COLO829 (cell line): ENCODE measurements at places on chromosomes 2 and 18.
A peak's percentile ranks its signal among the peaks of the same experiment; 100 is the strongest.

GRCh38 chr2:71566372-71566771 lies 113.0 kb downstream of the DYSF start:
- DNase-seq = no peak

DNA sequence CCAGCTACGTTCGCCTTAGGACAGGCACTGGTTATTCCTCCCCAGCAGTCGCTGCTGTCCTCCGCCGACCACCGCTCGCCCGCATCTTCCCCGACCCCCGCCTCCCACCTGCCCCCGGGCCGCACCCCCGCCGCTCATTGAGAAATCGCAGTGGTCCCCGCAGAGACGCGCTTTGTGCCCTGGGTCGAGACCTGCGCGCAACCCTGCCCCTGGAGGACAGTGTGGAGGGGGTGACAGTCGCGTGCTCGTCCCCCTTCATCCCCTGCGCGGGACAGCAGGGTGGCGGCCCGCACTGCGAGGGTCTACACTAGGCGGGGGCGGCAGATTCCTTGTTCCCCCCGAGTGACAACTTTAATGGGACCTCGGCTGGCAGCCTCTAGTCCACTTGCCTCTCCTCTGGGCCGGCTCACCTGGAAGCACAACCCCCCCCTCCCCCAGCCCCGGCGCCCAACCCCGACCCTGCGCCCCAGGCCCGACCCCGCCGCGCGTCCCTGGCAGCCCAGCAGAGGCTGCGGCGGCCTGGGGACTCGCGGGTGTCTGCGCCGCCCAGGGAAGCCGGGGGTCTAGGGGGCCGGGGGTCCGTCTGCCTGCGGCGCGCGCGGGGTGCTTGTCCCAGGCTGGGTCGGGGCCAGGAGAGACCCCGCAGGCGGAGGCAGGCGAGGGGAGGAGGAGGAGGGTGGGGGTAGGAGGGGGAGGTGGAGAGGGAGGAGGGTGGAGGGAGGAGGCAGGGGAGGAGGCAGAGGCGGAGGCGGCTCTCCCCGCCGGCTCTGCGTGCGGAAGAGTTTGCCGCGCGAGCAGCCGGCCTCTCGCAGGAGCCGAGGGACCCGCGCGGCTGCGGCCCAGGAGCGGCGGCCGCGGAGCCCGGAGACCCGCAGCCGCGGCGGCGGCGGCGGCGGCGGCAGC lies at the start of gene NPAS2:
Gene NPAS2, plus strand, starts transcription at position 770 of the 903 bp plus-strand sequence. CDS start 84,616 bp downstream, outside the sequence.
- DNase-seq = no peak

DNA sequence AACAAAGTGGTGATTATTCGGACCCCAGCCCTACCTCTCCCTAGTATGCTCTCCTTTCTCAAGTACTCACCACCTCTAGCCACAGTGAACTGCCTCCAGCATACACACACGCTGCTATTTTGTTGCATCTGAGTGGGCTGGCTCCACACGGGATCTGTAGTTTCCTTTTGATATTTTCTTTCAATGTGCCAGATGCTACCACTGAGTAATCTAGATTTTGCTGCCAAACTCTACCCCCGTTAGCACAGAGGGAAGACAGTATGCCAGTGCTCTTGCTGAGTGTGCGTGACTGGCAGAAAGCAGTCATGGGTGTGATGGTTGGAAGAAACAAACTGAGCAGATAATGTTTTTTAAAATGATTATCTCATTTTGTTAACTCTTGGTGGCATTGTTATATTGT lies 11.6 kb downstream of the CFLAR start:
- no peak for DNase-seq

- DNase-seq = no peak
Observed at GRCh38 chr2:229675569-229675968, 38.8 kb downstream of the DNER start.

- DNase-seq = no peak
Observed at GRCh38 chr2:169462896-169463695, 16.2 kb upstream of the BBS5 start.

- no peak for DNase-seq
Observed at GRCh38 chr2:26530696-26531095, 52.8 kb upstream of the OTOF start.

GRCh38 chr18:6891788-6892187 lies 162.3 kb downstream of the ARHGAP28 start:
- DNase-seq = no peak

DNA sequence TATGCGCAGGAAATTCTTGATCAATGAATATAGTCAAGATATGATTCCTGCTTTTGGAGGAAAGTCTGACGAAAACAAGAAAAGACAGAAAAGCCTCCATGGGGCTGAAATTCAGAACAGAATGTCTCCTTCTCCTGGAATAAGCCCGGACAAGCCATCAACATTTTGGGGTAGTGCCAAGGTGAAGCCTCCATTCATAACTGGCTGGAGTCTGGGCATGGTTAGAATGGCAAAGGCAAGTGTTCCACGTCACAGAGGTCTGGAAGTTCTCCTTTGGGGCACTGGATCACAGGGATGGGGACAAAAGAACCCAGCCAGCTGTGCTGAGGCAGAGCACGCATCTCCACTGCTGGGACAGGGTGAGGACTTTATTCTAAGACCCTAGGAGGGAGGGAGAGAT lies 505.7 kb downstream of the CMPK2 start:
- DNase-seq = no peak

- no peak for DNase-seq
Observed at GRCh38 chr2:95524195-95524594, 39.6 kb upstream of the TRIM43B start.

GRCh38 chr2:207244971-207245925 lies 79.5 kb upstream of the KLF7 start:
- no peak for DNase-seq

DNA sequence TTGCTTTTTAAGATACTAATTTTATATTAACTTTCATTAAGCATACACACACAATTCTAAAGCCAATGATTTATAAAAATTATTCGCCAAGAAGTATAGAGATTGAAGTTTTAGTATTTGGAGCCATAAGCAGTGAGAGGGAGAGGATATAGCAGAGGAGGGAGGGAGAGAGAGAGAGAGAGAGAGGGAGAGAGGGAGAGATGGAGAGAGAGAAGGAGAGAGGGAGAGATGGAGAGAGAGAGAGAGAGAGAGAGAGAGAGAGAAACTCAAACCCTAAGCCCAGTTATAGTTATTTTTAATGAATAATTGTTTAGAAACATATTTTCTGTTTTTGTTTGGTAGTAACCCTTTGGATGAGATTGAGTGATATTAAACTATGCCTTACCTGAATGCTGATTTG lies 5.3 kb downstream of the TWIST2 start:
- no peak for DNase-seq

GRCh38 chr2:106995556-106995955 lies 109.6 kb upstream of the ST6GAL2 start:
- DNase-seq = no peak

GRCh38 chr2:150601280-150602038 lies 114.0 kb upstream of the RND3 start:
- no peak for DNase-seq

GRCh38 chr2:172951554-172951953 lies 124.1 kb upstream of the MAP3K20 start:
- no peak for DNase-seq

- no peak for DNase-seq
Observed at GRCh38 chr2:26072925-26073768, 39.3 kb downstream of the RAB10 start.

DNA sequence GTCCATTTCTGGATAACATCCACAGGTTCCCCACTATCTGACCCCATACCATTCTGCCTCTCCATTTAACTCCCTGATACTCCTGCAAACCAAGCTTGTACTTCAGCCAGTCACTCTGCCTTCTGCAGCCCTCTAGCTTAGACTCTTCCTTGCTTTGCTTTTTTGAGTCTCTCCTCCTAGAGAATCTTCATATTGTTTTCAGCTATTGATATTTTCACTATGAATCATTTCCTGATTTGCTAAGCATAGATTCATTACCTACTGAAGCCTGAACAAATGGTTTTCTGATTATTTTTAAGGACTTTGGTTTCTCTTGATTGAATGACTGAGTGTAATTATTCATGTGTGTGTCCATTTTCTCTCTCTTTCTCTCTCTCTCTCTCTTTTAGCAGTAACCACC lies 2102.3 kb upstream of the CELF4 start:
- peak; percentile 34 for DNase-seq

- DNase-seq = no peak
Observed at GRCh38 chr18:60311676-60312360, 60.8 kb downstream of the MC4R start.

DNA sequence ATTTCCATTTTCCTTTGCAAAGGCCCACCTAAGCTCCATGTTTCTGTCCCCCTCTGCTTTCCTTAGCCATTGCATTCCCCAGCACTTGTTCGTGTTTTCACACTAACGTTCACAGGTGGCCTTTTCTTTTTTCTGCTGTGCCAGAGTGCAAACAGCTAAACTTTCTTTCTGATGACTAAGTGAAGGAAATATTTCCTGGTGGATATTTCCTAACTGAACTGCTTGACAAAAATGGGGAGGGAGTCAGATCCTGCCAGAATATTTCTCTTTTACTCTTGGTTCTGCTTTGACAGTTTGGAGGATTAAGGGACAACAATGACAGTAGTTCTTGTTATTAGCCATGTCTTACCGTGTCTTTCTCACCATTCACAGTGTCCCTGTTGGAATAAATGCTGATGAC lies 344.0 kb downstream of the ARHGAP15 start:
- DNase-seq = no peak

- peak; percentile 30 for DNase-seq
Observed at GRCh38 chr2:42569116-42569711, 782 bp downstream of the MTA3 start.

DNA sequence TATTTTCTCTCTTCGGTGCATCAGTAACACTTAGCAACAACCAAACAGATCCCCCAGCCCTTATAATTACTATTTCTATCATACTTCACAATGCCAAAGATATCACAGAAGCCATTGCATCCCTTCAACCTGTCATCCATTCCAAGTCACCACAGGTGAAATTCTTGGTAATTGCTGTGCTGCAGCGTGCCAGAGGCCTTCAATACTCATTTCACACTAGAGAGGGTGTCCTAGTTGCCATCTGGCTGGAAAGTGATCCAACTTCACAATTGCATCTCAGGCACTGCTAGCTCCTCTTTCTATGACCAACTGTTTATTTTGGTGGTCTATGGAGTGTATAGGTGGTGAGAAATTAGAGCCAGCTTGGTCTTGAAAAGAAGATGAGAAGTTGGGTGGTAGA lies 131.2 kb downstream of the NUP35 start:
- no peak for DNase-seq

- no peak for DNase-seq
Observed at GRCh38 chr18:22260208-22260820, 90.9 kb downstream of the GATA6 start.

DNA sequence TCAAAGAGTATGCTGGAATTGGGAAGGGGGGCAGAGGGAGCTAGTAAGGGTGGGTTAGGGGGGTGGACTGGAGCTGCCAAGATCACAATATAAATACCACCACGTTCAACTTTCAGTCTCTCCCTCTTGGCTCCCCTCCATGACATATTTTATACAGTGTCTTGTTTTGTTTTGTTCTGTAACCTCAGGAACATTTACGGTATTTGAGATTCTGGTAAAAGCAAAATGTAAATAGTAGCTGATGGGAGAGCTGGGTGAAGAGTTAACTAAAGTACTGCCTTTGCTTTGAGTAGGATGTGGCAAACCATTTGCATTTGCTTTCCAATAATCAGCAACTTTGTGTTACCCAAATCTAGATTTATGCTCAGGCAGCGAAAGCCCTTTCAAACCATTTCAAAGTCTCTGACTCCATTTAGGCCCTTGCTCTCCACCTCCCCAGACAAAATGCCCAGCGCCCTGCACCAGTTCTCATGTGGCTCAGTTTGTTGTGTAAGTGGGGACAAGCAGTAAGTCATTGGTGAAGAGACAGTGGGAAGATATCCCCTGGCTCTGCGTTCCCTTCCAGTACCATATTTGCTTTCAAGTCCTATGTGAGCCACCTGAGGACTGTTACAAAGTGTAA lies 17.4 kb downstream of the IRS1 start:
- DNase-seq = no peak

DNA sequence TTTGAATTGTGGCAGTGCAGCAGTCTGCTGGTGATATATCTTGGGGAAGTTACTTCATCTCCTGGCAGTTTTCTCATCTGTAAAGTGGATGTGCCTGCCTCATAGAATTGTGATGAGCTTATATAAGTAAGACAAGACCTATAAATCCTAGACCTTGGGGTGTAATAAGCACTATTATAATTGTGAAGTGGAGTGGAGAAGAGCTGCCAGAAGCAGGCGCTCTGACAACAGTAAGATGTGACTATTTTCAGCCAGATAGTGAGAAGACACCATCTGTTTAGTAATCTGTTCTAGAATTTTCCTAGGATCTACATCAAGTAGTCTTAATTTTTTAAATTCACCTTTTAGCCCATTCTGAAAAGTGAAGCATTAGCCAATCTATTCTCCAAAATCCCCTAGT lies 85.6 kb upstream of the TSPYL6 start:
- DNase-seq = no peak

DNA sequence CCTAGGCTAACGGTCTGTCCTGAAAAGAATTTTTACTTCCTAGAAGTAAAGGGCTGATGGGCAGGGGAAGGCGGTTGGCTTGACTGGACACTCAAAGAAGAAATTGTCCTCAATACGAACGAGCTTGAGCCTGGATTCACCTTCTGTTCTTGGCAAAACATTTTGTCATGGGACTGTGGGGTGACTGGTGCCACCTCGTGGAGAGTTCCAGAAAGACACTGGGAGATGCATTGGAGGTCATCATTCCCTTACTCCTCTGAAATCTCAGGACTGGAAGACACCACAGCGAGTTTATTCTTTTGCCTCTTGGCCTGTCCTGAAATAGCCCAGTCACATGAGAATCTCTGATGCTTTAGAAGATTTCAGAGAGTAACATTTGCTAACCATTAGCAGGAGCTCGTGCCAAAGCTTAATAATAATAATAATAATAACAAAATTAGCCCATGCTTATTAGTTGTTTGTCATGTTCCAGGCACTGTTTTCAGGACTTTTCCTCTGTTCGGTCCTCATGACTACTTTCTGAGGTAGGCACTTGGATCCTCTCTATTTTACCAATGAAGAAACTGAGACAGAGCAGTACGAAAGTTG lies 44.5 kb downstream of the TMEM182 start:
- DNase-seq = peak; percentile 89

GRCh38 chr2:118830881-118831280 lies 16.6 kb downstream of the EN1 start:
- DNase-seq = no peak

DNA sequence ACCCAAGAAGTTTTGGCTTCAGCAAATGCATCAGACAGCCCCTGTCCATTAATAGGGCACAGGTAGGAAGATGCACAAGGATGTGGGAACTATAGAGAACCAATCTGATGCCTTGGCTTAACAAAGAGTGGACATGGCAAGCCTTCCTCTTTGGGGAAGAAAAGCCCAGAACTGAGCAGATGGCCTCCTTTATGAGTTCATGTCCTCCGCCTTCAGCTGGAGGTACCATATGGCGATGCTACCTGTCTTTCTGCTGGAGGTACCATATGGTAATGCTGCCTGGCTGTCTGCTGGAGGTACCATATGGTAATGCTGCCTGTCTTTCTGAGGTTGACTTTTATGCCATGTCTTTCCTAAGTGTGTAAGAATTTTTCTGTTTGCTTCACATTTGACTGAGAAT lies 6.0 kb downstream of the RETREG2 start:
- no peak for DNase-seq
